ENCODE measurements at places on chromosomes 5 and 9.

DNA sequence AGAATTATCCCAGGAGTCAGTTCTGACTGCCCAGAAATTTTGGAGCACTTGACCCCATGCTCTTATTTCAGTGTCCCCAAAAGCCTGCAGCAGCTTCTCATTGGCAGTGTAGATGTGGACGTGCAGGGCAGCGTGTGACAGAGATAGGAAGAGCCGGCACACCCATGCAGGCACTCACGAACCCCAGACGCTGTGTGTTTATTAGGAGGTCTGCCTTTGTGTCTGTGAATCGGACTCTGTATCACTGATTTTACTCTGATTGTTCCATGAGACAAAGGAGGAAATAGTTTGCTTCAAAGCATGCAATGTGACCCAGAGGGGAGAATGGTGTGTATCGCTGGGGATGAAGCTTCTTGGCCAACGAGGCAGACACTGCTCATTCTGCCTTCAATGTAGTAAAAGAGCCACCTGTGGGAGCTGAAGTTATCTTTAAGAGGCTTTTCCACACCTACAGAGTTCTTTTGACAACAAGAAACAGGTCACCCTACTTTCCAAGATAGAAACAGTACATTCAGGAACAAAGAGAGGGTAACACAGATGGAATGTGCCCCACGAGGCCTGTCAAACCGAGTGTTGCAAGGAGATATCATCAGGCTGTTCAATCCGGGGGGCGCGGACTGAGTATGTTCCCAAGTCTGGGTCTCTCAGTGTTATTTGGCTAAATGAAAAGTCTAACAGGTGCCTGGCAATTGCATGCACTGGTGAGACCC lies 224.0 kb downstream of the NTRK2 start:
- DNase-seq = no peak

GRCh38 chr5:78765116-78765515 lies 116.5 kb upstream of the LHFPL2 start:
- DNase-seq = no peak

DNA sequence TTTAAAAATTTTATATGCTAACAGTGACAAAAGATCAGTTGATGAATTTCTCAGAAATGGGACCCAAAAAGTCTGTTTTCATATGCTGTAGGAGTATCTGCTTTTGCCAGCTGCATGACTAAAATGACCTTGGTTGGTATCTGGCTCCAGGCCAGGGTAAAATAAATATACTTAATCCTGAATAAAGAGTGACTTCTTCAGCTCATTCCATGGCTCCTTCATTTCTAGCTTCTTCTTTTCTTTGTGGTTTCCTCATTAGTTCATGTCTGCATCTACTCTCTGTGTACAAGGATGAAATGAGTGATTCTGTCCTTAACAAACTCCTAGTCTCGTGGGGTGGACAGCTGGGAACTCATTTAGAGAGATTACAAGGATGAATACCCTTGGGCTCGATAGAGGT lies 36.0 kb downstream of the RCL1 start:
- DNase-seq = no peak

GRCh38 chr5:153816870-153817269 lies 221.8 kb downstream of the FAM114A2 start:
- no peak for DNase-seq

- DNase-seq = no peak
Measured at GRCh38 chr5:154595662-154596061, 117.6 kb upstream of the HAND1 start.

DNA sequence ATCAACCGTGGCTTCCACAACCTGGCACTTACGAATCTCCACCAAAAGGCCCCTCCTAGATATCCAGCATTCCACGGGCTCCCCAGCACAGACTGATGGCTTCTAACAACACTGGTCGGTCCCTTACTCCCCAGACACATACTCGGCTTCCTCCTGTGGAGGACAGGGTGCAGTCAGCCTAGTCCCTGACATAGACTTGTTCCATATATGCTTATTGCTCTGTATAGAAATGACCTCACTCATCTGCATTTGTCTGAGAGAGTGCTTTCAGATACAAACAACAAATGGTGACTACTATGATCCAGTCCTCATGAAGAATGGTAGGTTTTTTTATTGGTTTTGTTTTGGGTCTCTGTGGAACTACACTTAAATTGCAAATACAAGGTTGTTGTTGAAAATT lies 72.4 kb downstream of the TMEM215 start:
- no peak for DNase-seq

- no peak for DNase-seq
Measured at GRCh38 chr5:68911840-68912690, 181.7 kb upstream of the SLC30A5 start.

- DNase-seq = no peak
Measured at GRCh38 chr9:109383947-109384346, 63.1 kb upstream of the EPB41L4B start.

- no peak for DNase-seq
Measured at GRCh38 chr9:120965344-120966012, 38.9 kb upstream of the TRAF1 start.

DNA sequence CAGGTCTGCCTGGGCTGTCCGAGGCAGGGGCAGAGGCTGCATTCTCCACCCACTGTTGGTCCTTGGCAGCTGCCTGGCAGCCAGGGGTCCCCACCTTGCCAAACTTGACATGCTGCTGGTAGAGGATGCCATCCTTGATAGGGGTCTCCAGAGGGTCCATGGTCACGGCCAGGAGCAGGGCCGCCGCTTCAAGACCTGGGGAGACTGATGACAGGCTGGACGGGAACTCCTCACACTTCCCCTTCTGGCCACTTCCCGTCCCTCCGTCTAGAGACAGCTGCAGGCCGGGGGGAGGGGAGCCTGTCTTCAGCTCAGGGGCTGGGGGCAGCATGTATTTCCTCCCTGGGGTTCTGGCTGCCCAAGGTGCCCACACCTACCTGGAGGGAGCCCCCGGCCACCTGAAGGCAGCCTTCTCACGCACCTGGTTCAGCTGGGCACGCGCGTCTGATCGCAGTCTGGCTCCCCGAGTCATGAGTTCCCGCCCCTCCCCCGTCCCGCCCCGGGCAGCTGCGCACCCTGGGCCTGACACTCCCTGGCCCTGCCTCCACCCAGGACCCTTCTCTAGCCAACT lies at the start of gene DOK3:
TSS of gene DOK3 (minus strand) at position 446 of the 571 bp plus-strand sequence. CDS start at position 160, 286 bp downstream.
- no peak for DNase-seq

DNA sequence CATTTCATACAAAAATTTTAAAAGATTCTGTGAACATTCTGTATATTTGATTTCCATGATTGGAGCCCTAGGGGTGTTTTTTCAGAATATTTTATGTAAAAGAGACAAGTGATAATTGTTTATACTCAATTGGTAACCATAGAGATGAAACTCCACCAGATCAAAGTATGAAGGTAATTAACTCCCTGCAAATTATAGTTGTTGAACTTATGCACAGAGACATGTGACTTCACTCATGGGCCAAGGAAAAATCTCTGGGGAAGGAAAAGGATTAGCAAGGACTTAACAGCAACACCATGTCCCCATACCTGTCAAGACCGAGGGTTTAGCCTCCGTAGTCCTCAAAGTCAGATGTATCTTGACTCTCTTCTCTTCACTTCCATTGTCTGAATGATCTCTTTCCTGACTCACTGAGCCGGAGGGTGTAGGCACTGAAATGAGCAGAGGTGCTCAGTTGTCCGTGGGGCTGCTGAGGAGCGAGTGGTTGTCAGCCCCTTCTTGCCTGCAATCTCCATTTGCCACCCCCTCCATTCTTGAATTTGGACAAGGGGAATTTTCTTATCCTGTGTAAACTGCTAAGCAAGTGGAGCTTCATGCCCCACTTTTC lies 17.5 kb upstream of the CXCL14 start:
- DNase-seq = no peak

DNA sequence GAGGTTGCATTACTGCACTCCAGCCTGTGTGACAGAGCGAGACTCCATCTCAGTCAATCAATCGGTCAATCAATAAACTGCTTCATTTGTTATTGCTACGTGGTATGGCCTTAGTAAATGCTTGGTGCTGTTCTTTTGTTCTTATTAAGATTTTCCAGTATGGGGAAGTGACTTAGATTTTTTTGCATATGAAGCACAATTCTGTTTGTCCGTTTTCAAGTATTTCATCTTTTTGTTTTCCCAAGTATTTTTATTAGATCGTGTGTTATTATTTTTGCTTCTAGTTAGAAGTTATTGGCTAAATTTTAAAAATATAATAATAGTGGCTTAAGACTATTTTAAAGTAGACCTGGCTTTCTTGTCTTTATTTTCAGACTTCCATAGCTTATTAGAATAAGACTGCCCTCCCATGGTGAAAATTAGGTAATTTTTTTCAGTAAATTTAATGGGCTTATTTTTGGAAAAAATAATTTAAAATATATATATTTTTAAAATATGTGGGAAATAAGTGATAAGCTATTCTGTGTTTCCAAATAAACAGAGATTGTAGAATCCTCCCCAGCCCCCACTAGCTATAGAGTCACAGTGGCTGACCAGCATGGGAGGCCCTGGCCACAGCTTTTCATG lies 14.7 kb upstream of the OMD start:
- no peak for DNase-seq

- DNase-seq = no peak
Measured at GRCh38 chr9:16680975-16681651, 189.4 kb downstream of the BNC2 start.

DNA sequence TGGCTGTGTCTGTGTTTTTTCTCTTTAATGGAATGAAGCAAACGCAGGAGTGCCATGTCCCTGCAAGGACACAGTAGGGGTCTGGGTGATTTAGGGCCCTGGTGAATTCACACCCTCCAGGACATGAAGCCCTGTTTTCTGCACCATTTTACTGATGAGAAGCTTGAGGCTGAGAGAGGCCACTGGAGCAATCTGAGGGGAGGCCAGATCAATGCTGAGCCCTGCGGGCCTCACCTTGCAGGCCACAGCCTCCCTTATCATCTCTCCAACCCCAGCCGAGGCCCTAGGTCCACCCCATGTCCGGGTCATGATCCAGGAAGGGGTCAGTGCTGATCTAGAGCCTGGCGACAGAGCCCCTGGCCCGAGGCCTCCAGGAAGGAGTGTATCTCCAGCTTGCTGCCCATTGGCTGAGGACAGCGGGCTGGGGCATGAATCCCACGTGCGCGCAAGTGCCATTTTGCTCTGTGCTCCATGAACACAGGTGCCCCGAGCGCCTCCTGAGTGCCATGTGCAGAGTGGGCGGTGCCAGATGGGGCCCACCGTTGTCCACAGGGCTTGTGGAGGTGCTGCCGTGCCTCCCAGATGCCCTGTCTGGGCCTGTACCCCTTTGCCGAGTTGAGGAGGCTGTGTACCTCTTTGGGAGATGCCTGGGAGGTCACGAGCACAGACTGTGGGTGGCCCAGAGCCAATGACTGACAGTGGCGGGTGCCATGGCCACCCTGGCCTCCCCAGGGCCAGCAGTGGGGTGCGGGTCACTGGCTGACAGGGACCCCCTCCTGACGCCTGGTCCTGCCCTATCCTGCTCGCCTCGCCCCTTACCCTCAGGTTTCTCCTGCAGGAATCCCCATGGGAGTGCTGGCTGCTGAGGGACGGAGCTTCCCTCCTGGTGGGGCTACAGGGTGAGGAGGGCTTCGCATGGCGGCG lies 32.3 kb upstream of the LPCAT1 start:
- DNase-seq = no peak

DNA sequence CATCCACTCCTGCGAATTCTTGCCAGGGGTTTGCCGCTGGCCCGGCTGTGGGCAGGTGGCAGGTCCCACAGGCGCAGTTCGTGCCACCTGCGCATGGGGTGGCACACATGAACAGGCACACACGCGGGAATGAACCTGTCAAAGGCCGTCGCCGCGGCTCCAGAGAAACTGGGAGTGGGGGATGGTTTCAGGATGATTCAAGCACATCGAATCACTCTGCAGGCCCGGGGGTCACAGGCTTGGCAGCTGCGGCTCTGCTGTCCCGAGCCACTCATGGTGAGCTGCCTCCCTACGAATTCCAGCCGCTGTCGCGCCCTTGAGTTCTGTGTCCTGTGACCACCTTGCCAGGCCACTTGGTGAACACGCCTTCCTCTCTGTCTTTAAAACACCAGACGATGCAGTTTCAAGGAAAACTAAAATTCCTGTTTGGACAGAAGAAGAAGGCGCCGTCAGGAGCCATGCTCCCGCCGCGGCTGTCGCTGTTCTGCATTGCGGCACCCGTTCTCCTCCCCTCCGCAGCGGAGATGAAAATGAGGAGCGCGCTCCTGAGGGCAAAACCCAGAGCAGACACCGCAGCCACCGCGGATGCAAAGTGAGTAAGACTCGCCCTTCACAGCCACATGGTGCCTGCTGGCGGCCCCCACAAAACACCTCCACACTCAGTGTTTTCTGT lies 15.4 kb upstream of the EXOC3 start:
- DNase-seq = no peak

DNA sequence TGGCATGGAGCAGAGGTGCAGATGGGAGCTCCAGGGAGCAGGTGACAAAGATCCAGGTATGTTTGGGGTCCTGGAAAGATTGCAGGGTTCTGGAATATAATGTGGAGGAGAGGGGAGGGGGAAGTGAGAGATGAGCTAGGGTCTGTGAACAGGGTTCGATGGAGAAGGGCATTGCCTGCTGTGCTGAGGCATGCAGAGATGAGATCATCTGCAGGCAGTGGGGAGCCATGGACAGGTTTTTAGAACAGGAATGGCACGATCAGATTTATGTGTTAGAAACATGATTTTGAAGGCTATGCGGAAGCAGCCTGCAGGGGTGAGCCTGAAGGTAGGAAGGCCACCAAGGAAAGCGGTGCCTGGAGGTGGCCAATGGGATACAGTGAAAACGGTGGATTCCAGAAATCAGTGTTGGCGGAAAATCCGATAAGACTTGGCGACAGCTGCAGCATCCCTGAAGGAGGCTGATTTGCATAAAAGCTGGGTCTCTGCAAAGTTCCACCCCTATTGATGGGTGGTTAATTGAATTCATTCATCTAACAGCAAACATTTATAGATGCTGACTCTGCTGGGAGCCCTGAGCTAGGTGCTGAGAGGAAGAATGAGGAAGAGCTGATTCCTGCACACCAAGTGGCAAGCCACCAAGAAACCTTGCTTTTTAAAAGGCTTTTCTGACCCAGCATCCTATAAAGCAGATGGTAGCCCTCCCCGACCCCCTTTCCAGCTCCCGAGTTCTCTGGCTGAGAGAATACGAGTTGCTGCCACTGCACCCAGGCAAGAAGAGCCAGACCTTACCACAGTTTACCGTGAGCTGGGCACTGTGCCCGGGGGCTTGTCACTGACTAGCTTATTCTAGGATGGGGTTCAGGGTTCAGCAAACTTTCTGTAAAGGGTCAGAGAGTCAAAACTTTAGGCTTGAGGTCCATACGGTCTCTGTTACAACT lies 139.2 kb upstream of the SMIM23 start:
- no peak for DNase-seq

DNA sequence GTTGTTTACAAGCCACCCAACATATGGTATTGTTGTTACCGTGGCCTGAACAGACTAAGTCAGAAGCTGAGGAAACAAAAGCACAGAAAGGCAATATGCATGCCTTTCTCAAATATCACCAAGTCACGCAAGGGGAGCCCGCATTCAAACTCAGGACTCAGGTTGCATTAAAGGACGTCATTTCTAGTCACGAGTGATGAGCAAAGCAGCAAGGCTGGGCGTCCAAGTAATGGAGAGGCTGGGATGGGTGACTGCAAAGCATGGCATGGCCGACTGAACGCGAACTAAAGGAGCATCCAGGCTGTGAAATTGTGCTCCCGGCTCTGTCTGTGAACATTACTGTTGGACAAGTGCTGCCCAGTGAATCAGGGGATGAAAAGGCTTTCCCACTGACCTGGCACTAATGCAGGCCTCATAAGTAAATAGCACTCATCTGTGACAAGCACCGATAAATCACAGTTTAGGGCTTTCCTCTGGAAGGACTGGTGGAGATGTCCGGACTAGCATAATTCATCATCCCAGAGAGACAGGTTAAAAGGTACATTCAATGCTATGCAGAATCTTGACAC lies 202.8 kb downstream of the SPOCK1 start:
- DNase-seq = no peak

- no peak for DNase-seq
Measured at GRCh38 chr5:84885485-84886258, 501.0 kb upstream of the EDIL3 start.

- DNase-seq = no peak
Measured at GRCh38 chr5:147234825-147235635, at the start of gene STK32A. STK32A (plus strand) TSS chr5:147235026; CDS start chr5:147239635, 4,609 bp downstream.
